ENCODE measurements at places on chromosomes 5 and 9. TPM values are rescaled to one million over a fixed set of nuclear protein-coding genes. Genes with fewer than 3 reads are reported as not detected.
A peak's percentile ranks its signal among the peaks of the same experiment; 100 is the strongest.

DNA sequence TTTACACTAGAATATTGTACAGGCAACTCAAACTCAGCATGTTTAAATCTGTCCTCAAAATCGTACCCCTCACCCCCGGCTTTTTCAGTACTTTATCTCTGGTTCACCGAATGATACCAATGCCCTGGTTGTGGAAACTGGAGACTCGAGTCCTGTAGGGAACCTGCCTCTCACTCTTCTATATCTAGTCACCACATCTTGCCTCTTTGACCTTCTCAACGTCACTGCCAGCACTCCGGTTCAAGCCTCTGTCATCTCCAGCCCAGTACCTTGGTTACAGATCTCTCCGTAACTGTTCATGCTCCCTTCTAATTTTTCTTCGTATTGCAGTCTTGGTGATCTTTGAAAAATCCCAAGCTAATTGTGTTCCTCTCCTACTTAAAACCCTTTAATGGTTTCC, 6.7 kb downstream of the SLC44A1 start:
- no peak for DNase-seq

GRCh38 chr9:112868461-112868860, 22.2 kb downstream of the SLC46A2 start:
- DNase-seq, result no peak

- DNase-seq, result no peak
Observed at GRCh38 chr9:112086627-112087026, 88.5 kb downstream of the SUSD1 start.

DNA sequence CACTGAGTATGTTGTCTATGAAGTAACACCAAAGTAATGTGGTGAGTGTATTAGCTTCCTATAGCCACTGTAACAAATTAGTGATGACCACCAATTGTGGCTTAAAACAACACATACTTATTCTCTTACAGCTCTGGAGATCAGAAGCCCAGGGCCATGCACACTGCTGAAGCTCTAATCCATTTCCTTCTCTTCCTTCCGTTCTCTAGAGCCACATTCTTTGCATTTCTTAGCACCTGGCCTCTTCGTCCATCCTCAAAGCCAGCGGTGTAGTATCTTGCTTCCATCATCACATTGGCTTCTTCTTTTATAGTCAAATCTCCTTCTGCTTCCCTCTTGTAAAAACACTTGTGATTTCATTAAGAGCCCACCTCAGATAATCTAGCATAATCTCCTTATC, 230.3 kb upstream of the RFX3 start:
- DNase-seq, result no peak

GRCh38 chr5:146779211-146779869, 99.2 kb downstream of the PPP2R2B start:
- no peak for DNase-seq

DNA sequence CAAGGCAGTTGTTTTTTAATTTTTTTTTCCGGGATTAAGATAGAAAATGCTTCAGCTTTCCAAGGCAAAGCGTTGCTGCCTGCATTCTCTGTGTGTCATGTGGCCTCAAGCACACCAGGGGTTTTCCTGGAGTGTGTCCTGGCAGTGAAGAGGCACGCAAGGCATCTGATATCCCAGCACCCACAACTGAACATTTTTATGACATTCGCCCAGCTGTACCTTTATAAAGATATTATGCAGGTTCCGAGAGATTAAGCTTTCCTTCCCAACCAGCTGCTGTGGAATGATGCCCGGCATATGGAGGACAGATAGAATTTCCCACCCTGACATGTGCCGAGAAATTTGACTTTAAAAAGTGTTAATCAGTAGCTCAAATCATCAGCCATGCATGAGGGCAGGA, 205.6 kb downstream of the GADD45G start:
- DNase-seq, result peak; percentile 6

GRCh38 chr9:13718539-13718938, 439.0 kb upstream of the MPDZ start:
- DNase-seq, result no peak

DNA sequence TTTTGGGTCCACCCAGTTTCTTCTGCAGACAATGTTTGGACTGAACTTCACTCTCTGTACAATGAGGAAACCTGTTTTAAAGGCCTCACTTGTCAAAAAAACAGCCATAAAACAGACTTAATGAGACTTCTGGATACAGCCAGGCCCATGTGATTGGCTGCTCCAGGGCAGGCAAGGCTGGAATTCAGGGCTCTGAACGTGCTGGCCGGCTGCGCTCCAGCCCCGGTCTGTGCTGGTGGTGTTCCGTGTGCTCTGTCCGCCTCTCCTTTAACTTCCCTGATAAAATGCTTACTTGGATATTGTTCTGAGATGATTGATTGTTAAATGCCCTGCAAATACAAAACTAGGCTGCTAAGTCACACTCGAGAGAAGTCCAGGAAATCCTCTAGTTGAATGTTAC, 131.2 kb upstream of the KLF4 start:
- DNase-seq, result no peak

DNA sequence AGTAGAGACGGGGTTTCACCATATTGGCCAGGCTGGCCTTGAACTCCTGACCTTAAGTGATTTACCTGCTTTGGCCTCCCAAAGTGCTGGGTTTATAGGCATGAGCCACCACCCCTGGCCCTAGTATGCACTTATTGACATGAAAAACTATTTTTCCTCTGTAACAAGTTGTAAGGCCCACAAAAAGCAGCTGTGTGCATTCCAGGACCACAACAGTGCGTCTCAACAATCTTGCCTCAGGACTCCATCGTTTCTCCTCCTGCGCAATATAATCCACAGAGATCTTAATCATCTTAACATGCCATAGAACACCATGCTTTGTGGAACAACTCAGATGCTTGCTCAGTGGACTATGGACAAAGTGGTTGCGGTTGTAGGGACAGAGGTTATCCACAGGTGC, 10.2 kb downstream of the OR2V1 start:
- DNase-seq, result no peak

Gene FANCC
- 13.0 TPM for total RNA-seq
